ENCODE measurements at places on chromosomes 5 and 9.

- no peak for DNase-seq
Measured at GRCh38 chr5:77636641-77637169, 1.8 kb downstream of the OTP start.

DNA sequence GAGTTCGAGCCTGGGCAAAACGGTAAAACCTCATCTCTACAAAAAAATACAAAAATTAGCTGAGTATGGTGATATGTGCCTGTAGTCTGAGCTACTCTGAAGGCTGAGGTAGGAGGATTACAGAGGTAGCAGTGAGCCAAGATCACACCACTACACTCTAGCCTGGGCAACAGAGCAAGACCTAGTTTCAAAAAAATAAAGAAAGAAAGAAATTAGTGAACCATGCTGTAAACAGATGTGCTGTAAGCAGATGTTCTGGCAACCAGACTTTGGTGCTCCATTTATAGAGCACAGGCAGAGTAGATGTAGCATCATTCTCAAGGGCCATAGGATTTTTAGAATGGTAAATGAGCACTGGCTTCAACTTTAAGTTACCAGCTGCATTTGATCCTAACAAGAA is 115.4 kb downstream of the ST8SIA4 start:
- no peak for DNase-seq

GRCh38 chr5:124910354-124911016 is 164.0 kb upstream of the ZNF608 start:
- DNase-seq: no peak

- DNase-seq: no peak
Measured at GRCh38 chr9:122213589-122214413, 15.0 kb downstream of the LHX6 start.

DNA sequence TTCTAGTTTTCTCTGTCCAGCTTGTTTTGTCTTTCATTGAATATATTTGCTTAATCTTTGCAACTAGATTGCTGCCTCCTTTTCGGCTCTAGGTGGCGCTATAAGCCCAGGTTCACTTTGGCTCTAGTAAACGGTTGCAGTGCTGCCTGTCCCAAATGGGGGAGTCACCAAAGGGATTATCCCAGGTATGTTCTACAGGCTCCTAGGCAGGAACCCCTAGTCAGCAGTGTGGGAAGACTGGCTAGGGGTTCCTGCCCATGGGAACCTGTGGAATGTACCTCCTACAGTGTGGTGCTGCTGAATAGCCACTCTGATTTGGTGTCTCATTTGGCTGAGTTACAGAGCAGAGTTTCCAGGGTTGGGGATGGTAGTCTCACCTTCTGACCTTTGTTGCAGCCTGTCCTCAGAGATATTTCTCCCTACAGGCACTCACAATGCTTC is 85.2 kb downstream of the ARSB start:
- DNase-seq: no peak

GRCh38 chr5:39340506-39340905 is 23.8 kb downstream of the C9 start:
- no peak for DNase-seq

GRCh38 chr5:11007269-11007870 is 246.3 kb upstream of the DAP start:
- DNase-seq: no peak

GRCh38 chr5:32646061-32646969 is 61.0 kb downstream of the SUB1 start:
- DNase-seq: no peak

DNA sequence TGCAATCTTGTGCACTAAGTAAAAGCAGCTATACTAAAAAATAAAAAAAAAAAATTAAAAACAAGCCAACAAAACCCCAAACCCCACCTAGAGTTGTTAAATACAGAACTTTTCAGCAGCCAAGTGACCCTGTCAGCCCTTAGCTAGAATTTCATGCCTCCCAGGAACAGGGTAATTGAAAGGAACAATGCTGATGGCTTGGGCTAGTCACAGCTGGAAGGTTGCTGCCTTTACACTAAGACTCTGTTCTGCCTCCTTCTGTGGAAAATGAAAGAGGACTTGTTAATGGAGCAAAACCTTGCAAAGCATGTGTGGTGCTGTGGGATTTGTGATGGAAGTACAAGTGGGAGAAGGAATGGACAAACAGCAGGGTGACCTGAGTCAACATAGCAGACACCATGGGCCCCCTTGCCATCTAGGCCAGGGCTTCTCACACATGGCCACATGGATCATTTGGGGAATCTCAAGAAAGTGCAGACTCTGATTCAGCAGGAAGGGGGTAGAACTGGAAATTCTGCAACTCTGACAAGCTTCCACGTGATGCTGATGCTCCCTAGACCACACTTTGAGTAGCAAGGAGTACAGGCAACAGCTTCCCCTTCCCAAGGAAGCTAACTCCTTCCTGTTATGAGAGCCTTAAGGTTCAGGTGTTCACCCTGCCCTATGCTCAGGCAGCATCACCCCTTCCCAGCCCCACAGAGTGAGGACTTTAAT is 14.9 kb upstream of the TMEM252 start:
- DNase-seq: no peak

DNA sequence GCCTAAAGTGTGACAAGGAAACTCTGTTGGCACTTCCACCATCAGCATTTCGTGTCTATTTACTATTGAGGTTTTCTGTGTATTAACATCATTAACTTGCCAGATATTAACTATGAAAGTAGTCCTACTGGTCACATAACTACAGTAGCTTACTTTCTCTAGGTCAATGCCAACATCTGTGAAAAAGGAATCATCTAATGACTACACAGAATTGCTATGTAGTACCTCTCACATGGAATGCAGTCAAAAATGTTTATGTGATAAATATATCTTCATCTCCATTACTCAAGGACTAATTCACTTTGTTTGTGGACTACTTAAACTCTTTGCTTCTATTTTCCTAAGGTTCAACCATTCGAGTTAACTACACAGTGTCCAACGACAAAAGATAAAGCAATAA is 2.1 kb downstream of the SCAI start:
- no peak for DNase-seq

DNA sequence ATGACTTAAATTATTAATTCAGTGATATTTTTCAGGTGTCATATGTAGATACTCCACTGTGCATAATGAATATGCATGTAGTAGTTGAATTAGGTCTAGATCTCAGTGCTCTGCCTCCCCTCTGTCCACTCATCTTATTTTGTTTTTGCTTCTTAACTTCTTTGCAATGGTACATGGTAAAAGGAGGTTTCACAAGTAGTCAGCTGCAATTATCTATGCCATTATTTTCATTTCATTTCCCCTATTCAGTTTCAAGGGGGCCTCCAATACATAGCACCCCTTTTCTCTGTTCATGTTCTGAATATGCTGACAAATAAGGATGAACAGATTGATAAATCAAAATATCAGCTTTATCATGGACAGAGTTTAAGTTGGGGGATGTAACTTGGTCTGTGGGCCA is 511.6 kb upstream of the ZNF608 start:
- no peak for DNase-seq

DNA sequence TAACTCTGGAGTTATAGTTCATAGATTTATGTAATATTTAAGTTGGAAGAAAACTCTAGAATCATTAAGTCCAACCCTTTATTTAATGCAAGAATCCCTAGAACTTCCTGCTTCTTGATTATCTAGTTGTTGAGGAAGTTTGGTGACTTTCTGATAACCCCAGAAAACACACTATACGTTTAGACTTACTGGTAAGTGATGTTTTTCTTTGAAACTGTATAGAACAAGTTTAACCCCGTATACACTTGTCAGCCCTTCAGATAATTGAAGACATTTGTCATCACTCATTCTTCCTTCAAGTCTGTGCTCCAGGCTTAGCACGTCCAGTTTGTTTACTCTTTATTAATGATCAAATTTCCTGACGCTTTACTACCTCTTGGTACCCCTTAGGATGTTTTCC is 9.0 kb downstream of the NDUFS4 start:
- no peak for DNase-seq

DNA sequence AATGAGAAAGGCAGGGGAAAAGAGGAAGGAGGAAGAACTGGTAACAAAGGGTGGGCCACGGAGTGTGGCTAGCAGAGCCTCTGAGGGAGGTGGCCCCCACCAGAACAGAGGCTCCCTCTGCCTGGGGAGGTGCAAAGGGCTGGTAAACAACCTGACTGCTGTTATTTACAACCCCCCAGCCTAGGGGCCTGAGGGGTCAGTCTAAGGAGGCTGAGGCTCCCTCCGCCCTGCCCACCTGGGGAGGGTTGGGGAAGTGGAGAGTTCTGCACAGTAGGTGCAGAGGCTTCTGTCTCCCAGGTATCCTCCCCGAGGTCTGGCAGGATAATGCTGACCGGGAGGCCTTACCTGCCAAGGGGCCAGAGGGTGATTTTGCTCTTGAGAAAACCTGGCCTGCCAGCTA is 35.6 kb upstream of the SMU1 start:
- DNase-seq: no peak

DNA sequence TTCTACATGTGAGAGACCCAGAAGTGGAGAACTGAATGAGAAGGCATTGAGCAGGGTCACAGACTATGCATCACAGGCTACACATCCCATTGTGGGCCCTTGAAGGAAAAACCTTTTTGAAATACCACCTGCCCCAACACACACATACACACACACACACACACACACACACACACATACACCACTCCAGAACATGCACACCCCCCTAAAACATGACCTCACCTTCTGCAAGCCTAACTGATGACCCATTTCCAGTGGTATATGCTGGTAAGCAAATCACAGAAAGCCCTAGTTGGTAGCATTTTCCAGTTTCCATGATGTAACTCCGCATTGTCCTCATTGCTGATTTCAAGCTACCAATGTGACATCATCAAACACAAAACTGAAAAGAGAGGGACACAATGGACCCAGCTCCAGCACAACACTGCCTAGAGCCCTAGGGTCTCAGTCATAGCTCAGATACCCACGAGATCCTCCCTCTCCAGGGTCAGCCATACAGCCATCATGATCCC is 36.4 kb downstream of the THBS4 start:
- no peak for DNase-seq

GRCh38 chr5:60535198-60535597 is 164.8 kb downstream of the DEPDC1B start:
- DNase-seq: no peak

GRCh38 chr9:91426123-91426745 is 2.6 kb upstream of the NFIL3 start:
- DNase-seq: no peak

GRCh38 chr5:127358740-127359139 is 68.1 kb downstream of the MEGF10 start:
- DNase-seq: no peak

DNA sequence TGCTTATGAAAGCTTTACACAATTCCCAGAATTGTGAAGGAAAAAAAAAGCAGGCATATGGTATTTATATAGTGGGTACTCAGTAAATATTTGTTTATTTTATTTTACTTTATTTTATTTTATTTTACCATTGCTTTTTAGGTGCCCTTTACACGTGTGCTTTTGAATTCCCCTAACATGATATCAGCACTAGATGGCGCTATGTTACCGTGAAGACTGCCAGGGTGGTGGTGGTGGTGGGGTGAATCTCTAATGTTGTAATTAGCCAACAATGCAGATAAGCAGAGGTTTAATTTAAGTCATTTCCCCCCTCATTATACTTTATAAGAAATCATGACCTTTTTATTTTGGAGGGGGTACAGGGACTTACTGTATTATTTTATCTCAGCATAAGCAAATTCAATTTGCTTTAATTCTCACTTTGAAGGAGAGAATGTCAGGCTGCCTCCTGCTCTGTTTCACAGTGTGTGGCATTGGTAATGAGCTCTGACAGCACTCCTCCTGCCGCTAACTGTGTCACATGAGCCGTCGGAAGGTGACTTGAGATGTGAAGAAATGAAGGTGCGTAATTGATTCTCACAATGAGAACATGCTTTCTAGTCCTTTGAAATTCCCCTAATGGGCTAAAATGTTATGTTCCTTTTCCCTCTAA is 165.6 kb downstream of the YTHDC2 start:
- no peak for DNase-seq

- DNase-seq: no peak
Measured at GRCh38 chr5:124453221-124454051, 293.0 kb downstream of the ZNF608 start.

GRCh38 chr5:132416306-132417009 is 46.9 kb downstream of the SLC22A5 start:
- DNase-seq: no peak

GRCh38 chr9:96615411-96615810 is 4.2 kb downstream of the CDC14B start:
- no peak for DNase-seq

GRCh38 chr9:88173378-88173999 is 35.2 kb upstream of the SPATA31C2 start:
- DNase-seq: no peak

GRCh38 chr5:118126159-118126558 is 862.2 kb downstream of the DTWD2 start:
- DNase-seq: no peak

GRCh38 chr5:2353871-2354440 is 397.5 kb downstream of the IRX2 start:
- no peak for DNase-seq

- DNase-seq: no peak
Measured at GRCh38 chr9:87494970-87495471, 2.6 kb upstream of the DAPK1 start.

- DNase-seq: no peak
Measured at GRCh38 chr5:123450114-123450513, 26.9 kb upstream of the CEP120 start.
